Esophagus squamous epithelium (tissue), 5 donors: ENCODE measurements at places on chromosomes 11 and 22. TPM values are rescaled to one million over a fixed set of nuclear protein-coding genes. Genes with fewer than 3 reads are reported as not detected.
A peak's percentile ranks its signal among the peaks of the same experiment; 100 is the strongest.

GRCh38 chr11:72224564-72225410 lies at the start of gene INPPL1:
Gene INPPL1 (plus strand): TSS chr11:72224767. CDS start chr11:72224985, 218 bp downstream.
- H3K27ac ChIP-seq, result peak within 1 kb of the TSS; percentile 99
- peaks cover 49% of the 10 kb centered on the region for H3K4me1 ChIP-seq
- H3K4me3 ChIP-seq, result peak within 1 kb of the TSS; percentile 82
- peaks cover 20% of the 10 kb centered on the region for H3K36me3 ChIP-seq
- no peaks in the 10 kb centered on the region for H3K27me3 ChIP-seq
- DNase-seq, result no peak

GRCh38 chr22:27409299-27409698 lies 392.3 kb downstream of the MN1 start:
- H3K27ac ChIP-seq, result no peak overlapping the region
- H3K4me3 ChIP-seq, result no peak overlapping the region
- no peaks in the 10 kb centered on the region for H3K36me3 ChIP-seq
- no peaks in the 10 kb centered on the region for H3K27me3 ChIP-seq
- no peaks in the 10 kb centered on the region for H3K4me1 ChIP-seq

DNA sequence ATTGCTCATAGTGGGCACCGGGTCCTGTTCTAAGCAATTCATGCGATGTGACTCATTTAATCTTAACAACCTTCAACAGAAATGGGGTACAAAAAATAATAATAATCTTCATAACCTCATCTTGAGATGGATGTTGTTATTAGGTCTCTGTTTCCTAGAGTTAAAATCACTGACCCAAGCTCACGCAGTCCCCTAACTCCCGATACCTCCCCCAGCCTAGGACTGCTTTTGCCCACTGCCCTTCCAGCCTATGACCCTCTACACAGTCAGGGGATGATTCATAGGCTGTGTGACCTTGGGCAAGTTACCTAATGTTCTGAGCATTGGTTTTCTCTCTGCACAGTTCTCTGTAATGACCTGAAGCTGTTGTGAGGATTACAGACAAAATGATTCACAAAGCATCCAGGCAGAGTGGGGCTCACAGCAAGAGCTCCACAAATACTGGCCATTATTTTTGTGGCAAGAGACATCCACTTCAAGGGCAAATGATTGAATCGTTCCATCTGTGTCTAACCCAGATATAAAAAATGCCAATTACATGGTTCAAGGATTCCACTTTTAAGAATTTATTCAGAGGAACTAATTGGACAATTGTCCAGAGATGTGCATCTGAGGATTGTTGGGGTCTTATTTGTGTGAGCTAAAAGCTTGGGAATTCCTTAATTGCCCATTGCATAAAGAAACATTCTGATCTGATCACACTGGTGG lies 20.0 kb downstream of the MTFP1 start:
- H3K27ac ChIP-seq, result no peak overlapping the region
- H3K4me3 ChIP-seq, result no peak overlapping the region
- no peak for DNase-seq
- no peaks in the 10 kb centered on the region for H3K36me3 ChIP-seq

DNA sequence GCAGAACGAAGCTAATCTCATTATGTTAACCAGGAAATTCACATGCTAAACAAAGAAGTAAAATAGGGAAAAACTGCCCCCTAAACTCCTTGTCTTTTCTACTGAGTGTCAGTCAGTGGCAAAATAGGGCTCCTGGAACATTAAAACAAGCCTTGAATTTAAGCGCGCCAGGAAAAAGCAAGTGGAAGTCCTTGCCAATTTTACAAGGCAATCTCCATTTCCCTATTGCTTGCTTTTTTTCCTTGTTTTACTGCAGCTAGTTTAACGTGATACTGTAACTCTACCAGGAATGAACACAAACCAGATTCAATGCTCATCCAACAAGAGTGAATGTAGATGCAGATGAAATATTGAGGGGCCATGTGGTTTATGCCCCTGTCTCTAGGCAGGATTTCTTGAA lies 28.1 kb upstream of the KIRREL3 start:
- no peaks in the 10 kb centered on the region for H3K4me1 ChIP-seq
- H3K27me3 ChIP-seq, result no peaks in the 10 kb centered on the region
- DNase-seq, result no peak
- H3K36me3 ChIP-seq, result no peaks in the 10 kb centered on the region

C11orf87 gene
- total RNA-seq, result not detected

DNA sequence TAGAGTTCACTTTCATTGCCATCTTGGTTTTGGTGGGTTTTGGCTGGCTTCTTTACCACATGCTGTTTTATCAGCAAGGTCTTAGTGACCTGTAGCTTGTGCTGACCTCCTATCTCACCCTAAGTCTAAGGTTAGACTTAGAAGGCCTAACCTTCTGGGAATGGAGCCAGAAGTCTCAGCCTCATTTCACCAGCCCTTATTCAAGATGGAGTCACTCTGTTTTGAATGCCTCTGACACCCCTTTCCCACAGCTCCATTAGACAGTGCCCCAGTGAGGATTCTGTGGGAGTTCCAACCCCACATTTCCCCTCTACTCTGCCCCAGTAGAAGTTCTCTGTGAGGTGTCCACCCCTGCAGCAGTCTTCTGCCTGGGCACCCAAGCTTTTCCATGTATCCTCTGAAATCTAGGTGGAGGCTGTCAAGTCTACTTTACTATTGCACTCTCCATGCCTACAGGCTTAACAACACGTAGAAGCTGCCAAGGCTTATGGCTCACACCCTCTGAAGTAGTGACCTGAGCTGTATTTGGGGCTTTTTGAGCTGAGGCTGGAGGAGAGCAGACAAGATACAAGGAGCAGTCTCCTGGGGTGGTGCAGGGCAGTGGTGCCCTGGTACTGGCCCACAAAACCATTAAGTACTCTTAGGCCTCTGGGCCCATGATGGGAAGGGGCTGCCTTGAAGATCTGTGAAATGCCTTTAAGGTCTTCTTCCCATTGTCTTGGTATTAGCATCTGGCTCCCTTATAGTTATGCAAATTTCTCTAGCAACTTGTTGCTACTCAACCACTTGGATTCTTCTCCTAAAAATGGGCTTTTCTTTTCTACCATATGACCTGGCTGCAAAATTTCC lies 65.9 kb upstream of the SC5D start:
- no peak for DNase-seq
- no peak overlapping the region for H3K4me3 ChIP-seq
- no peaks in the 10 kb centered on the region for H3K36me3 ChIP-seq

- H3K27ac ChIP-seq, result peak overlapping the region; percentile 94
- no peaks in the 10 kb centered on the region for H3K36me3 ChIP-seq
- DNase-seq, result no peak
- H3K4me3 ChIP-seq, result peak overlapping the region; percentile 54
These were observed 516 bp downstream of the LRFN4 start for GRCh38 chr11:66857234-66857926.

DNA sequence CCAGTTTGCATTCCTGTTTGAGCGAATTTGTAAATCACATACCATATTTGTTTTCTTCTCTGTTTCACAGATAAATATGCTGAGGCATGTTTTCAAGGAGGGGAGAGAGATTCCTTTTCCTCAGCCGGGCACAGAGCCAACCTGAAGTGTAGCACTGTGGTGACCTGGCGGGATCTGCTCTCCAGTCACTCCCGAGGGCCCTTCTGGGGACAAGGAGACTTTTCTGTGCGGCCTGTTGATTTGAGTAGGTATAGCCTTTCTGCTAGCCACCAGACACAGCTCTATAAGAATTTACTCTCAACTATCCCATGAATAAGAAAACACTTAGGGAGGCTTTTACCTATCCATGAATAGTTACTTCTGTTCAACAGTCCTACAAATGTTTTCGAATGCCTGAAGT lies 63.5 kb upstream of the FDX1 start:
- no peak overlapping the region for H3K4me3 ChIP-seq
- no peaks in the 10 kb centered on the region for H3K27me3 ChIP-seq
- H3K27ac ChIP-seq, result no peak overlapping the region
- H3K36me3 ChIP-seq, result no peaks in the 10 kb centered on the region

PGA5 gene
- not detected for total RNA-seq

DNA sequence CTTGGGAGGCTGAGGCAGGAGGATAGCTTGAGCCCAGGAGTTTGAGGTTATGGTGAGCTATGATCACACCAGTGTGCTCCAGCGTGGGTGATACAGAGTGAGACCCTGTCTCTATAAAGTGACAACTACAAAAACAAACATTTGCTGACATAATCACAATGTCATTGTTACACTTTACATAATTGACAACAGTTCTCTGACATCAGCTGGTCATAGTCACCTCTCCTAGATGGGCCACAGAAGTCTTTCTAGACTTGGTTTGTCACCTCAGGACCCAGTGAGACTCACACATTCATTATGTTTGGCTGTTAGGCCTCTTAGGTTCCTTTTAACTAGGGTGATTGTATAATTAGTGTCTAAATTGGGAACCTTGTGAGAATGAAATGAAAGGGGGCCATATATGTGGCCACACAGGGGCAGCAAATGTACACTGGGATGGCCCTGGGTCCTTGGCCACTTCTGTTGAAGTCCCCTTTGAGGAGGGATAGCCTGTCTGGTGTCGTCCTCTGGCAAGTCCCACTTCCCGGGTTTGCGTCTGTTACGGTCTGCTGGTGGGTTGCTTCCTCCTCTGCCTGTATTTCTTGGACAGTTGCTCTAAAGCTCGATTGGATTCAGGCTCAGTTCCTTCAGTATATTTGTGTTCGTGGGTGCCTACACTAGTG lies 5.8 kb upstream of the PPIL2 start:
- no peak overlapping the region for H3K4me3 ChIP-seq
- H3K27ac ChIP-seq, result no peak overlapping the region
- no peaks in the 10 kb centered on the region for H3K36me3 ChIP-seq
- peaks cover 4% of the 10 kb centered on the region for H3K4me1 ChIP-seq
- DNase-seq, result no peak
- H3K27me3 ChIP-seq, result no peaks in the 10 kb centered on the region

GRCh38 chr11:101880222-101880621 lies 34.6 kb upstream of the CEP126 start:
- no peak overlapping the region for H3K27ac ChIP-seq
- no peak overlapping the region for H3K4me3 ChIP-seq
- no peak for DNase-seq
- H3K36me3 ChIP-seq, result no peaks in the 10 kb centered on the region
- H3K4me1 ChIP-seq, result no peaks in the 10 kb centered on the region

BIK gene
- total RNA-seq, result 6.1 TPM

GRCh38 chr11:119585043-119585781 lies 143.8 kb downstream of the NECTIN1 start:
- H3K27ac ChIP-seq, result peak overlapping the region; percentile 91
- H3K27me3 ChIP-seq, result no peaks in the 10 kb centered on the region
- H3K4me3 ChIP-seq, result peak overlapping the region; percentile 70
- H3K36me3 ChIP-seq, result no peaks in the 10 kb centered on the region

- no peak for DNase-seq
- no peak overlapping the region for H3K27ac ChIP-seq
- H3K4me1 ChIP-seq, result peaks cover 15% of the 10 kb centered on the region
- H3K27me3 ChIP-seq, result no peaks in the 10 kb centered on the region
- no peaks in the 10 kb centered on the region for H3K36me3 ChIP-seq
These were observed 27.9 kb downstream of the EXPH5 start for GRCh38 chr11:108565653-108566052.

- no peak overlapping the region for H3K27ac ChIP-seq
- DNase-seq, result no peak
- no peaks in the 10 kb centered on the region for H3K27me3 ChIP-seq
- H3K4me3 ChIP-seq, result no peak overlapping the region
- no peaks in the 10 kb centered on the region for H3K36me3 ChIP-seq
- H3K4me1 ChIP-seq, result peaks cover 18% of the 10 kb centered on the region
These were observed 6.8 kb upstream of the LIN7C start for GRCh38 chr11:27513389-27513788.

GRCh38 chr11:95911369-95911759 lies 12.5 kb downstream of the MTMR2 start:
- H3K36me3 ChIP-seq, result no peaks in the 10 kb centered on the region
- no peak for DNase-seq
- no peak overlapping the region for H3K27ac ChIP-seq

- no peak overlapping the region for H3K4me3 ChIP-seq
- H3K4me1 ChIP-seq, result no peaks in the 10 kb centered on the region
- no peaks in the 10 kb centered on the region for H3K27me3 ChIP-seq
- H3K36me3 ChIP-seq, result no peaks in the 10 kb centered on the region
- peak overlapping the region; percentile 53 for H3K27ac ChIP-seq
These were observed 39.6 kb downstream of the TSPAN18 start for GRCh38 chr11:44766112-44766971.

DNA sequence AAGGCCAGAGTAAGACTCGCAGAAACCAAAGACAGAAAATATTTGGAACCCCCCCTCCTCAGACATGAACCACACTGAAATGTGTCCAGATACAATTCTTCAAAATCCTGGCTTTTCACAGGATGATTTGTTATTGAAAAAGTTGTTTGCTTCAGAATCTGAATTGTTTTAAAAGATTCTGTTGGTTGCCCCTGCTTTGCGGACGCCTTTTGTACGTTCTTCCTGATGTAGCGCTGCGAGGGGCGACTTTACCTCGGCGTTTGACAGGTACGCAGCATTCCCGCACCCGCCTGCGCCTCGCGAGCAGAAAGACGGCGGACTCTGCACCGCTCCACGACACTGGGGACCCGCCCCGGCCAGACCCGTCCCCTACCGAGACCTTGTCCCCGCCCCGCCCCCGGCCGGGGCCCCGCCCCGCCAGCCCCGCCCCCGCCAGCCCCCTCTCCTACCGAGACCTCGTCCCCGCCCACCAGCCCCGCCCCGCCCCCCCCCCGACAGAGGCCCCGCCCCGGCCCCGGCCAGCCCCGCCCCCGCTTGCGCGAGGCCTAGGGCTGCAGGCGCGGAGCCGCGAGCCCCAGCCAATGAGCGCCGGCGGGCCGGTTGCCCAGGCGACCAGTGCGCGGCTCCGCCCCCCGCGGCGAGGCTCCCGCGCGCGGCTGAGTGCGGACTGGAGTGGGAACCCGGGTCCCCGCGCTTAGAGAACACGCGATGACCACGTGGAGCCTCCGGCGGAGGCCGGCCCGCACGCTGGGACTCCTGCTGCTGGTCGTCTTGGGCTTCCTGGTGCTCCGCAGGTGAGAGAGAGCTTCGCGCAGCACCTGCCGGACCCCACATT lies at the start of gene GLB1L2:
Gene GLB1L2 (plus strand): TSS at position 635 of the 835 bp plus-strand sequence. CDS start 74 bp downstream, at position 709.
- H3K27me3 ChIP-seq, result no peaks in the 10 kb centered on the region
- H3K36me3 ChIP-seq, result no peaks in the 10 kb centered on the region
- H3K4me3 ChIP-seq, result peak within 1 kb of the TSS; percentile 62
- no peak within 1 kb of the TSS for H3K27ac ChIP-seq

DNA sequence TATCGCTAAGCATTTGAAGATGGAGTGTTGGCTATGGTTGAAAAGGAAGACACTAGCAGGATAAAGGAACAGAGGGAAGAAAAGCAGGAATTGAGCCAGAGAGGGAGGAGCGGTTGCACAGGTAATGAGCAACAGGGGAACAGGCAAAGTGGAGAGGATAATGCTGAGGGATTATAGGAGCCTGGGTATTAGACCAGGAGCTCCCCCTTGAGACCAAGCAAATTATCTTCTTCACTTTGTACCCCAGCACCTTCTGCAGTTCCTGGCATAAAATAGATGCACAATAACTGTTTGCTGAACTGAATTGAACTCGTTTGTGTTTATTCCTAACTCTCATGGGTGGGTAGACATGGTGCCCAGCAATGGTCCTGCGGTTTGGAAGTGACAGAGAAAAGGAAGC lies 54.6 kb upstream of the OR5P2 start:
- H3K4me1 ChIP-seq, result no peaks in the 10 kb centered on the region
- no peak for DNase-seq
- no peaks in the 10 kb centered on the region for H3K36me3 ChIP-seq
- no peaks in the 10 kb centered on the region for H3K27me3 ChIP-seq
- no peak overlapping the region for H3K4me3 ChIP-seq
- no peak overlapping the region for H3K27ac ChIP-seq
